ENCODE measurements at places on chromosomes 11 and 22.

GRCh38 chr11:30344085-30344484, 21.2 kb downstream of the ARL14EP start:
- no peak for DNase-seq

GRCh38 chr11:17214338-17214737, 6.6 kb upstream of the PIK3C2A start:
- no peak for DNase-seq

DNA sequence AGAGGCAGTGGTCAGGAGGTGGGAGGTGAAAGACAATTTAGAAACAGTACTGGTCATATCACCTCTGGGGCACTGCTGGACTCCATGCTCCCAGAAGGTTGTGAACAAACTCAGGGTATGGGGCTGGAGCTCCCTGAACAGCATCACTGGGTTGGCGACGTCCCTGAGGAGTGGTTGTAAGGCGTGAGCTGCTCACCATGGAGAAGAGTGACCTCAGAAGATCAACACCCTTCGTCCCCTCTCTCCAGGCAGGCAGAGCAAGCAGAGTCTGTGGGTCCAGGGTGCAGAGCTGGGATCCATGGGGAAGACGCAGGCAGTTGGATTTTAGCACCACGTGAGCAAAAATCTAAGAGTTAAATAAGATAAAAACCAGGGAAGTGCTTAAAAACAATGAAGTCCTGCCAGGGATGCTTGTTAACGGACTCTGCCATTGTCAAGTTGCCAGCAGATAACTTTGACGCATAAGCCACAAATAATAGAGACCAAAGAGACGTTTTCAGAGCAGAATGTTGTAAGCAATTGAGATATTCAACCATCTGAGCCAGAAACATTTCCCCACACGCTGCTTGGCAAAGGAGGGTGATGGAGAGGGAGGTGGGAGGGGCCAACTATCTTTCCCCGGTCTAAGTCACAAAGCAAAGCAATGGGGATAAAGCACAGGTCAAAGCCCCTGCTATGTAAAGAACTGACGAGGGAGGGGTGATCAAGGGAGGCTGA, 13.6 kb downstream of the PNPLA5 start:
- DNase-seq: no peak

GRCh38 chr11:34331736-34332135, 26.1 kb downstream of the ABTB2 start:
- no peak for DNase-seq

GRCh38 chr11:115980337-115981103, 476.3 kb upstream of the CADM1 start:
- DNase-seq: no peak

DNA sequence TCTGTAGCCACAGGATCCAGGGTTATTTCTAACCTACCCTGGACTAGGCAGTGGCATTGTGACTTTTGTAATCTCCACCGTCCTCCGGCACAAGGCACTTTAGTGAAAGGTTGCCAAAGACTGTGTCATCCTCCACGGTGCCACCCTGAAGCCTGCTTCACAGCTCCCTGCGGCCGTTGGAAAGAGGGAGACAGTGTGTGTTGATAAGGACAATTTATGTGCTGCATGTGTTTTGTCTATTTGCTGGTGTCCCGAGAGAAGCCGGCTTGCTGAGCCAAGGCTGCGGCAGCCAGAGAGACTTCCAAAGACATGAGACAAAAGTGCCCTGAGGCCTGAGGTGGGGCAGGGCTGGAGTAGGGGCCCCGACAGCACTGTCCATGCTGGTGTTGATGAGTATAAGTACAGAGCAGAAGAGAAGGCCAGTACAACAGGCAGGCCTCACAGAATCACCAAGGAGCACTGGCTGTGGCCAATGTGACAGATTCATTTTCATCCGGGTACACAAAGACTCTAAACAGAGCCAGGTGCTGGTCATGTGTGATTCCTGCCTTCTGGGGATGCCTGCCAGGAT, 40.9 kb downstream of the GALNT18 start:
- DNase-seq: peak; percentile 22

DNA sequence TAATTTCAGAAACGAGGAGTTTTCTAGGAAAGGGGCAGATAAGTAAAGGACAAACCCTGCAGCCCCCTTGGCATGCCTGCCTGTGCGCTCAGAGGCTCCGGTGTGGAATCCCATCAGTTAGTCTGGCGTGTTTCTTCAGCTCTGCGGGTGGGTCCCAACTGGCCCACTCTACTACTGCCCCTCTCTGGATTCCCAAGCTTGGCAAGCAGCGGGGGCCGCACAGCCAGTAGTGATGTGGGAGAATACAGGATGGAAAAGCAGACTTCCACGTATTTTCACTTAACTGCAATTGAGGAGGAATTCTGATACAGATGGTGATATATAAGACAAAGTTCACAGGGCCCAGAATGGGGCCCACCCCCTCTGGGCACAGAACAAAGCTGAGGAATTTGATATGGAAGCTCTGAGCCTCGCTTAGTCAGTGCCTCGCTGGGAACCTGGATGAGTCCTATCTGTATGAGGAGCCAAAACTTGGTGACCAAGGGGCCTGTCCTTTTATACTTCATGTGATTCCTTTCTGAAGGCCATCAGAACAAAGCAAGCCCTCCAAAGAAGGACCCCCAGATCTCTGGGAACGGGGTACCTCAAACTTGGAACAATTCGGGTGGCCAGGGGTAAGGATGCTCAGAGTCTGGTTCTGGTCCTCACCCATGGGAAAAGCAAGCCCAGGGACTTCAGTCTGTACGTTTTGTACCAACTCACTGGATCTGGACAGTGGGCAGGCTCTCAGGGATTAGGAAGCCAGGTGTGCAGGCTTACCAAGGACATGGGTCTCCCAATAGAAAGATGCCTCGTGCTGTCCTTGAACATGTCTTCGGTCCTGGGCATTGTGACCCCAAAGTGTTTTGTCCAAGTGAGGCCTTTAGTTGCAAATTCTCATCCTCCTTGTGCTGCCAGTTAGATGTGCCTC, 26.0 kb downstream of the RELT start:
- DNase-seq: no peak
